ENCODE measurements at places on chromosomes 16 and 17. TPM values are rescaled to one million over a fixed set of nuclear protein-coding genes. Genes with fewer than 3 reads are reported as not detected.

GRCh38 chr16:7055443-7055842 is 277.2 kb upstream of the RBFOX1 start:
- DNase-seq = no peak

ZNF821 gene
- 11.2 TPM for polyA plus RNA-seq

ADCY9 gene
- polyA plus RNA-seq = 8.1 TPM

CD2BP2 gene
- 43.5 TPM for polyA plus RNA-seq

Data from large intestine (tissue), 12 donors.